Nephron progenitor cell (in vitro differentiated cells): ENCODE measurements at places on chromosomes 5 and 9.

DNA sequence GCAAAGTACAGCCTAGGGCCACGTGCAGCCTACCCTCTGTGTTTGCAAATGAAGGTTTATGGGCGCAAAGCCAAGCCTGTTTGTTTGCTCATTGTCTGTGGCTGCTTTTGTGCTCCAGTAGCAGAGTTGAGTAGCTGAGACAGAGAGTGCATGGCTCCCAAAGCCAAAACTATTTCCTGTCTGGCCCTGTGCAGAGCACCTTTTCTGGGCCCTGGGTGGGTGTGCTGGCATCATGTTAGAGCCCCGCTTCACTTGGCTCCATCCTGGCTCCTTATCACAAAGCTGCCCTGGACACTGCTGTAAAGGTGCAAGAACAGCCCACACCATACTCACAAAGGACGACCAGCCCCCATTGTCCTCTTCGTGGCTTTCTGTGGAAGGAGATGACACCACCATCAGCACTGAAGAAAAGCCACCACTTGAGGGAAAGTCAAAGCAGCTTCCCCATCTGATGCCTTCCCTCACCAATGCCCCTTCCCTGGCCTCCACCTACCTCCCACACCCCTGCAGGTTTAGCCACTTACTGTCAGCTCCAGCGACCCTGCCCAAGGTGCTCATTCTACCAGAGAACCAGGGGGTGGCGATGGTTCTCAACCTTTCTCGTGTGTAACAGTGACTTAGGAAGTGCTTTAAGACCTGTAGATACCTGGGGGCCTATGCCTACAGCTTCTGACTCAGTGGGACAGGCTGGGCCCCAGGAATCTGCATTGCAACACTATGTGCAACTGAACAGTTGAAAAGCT lies 23.4 kb downstream of the LCP2 start:
- H3K36me3 ChIP-seq = no peaks in the 10 kb centered on the region
- H3K4me1 ChIP-seq = peaks cover 30% of the 10 kb centered on the region
- H3K27ac ChIP-seq = peak overlapping the region; percentile 25
- no peak overlapping the region for H3K4me3 ChIP-seq
- peaks cover 31% of the 10 kb centered on the region for H3K27me3 ChIP-seq
- peak; percentile 31 for DNase-seq

GRCh38 chr9:105291422-105291859 lies 47.0 kb downstream of the SLC44A1 start:
- H3K4me3 ChIP-seq = no peak overlapping the region
- H3K27ac ChIP-seq = no peak overlapping the region
- H3K4me1 ChIP-seq = peaks cover 36% of the 10 kb centered on the region
- DNase-seq = no peak
- H3K27me3 ChIP-seq = peaks cover 3% of the 10 kb centered on the region

DNA sequence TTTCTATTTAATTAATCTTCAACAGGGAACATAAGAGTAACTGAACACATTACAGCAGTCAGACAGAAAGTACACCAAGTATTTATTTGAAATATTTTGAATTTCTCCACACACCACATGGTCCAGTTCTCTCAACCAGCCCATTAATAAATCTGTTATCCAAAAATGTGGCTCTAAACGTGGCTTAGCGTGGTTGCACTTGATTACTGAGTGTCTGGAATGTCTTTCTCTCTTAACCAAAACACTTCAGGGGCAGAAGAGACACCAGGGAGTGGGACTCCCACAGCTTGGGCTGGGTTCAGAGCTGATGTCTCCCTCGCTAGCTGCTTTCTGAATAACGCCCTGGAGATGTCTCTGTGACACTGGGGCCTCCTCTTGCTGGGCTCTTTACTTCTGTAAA lies 52.6 kb upstream of the FANCC start:
- H3K27ac ChIP-seq = peak overlapping the region; percentile 87
- H3K4me3 ChIP-seq = no peak overlapping the region
- DNase-seq = no peak
- H3K4me1 ChIP-seq = peaks cover 39% of the 10 kb centered on the region
- peaks cover 9% of the 10 kb centered on the region for H3K36me3 ChIP-seq
- peaks cover 10% of the 10 kb centered on the region for H3K27me3 ChIP-seq

DNA sequence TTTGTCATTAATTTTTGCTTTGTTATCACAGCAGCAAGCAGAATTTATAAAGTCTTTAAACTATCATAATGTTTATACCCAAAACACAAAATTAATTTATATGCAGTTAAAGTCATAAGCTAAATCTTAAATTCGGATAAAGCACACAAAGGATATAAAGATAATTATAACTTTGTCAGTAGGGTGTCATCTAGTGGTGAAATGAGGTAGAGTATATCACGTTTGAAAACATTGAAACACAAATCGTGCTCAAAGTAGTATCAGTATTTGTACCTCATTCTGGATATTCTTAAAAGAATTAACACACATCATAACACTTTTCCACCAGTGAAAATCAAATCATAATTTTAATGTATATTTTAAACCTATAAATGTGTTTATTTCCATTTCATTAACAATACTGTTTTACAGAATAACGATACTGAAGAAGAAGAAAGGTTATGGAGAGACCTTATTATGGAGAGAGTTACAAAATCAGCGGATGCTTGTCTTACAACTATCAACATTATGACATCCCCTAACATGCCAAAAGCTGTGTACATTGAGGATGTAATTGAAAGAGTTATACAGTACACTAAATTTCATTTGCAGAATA lies 129.5 kb downstream of the NIPBL start:
- H3K4me1 ChIP-seq = peaks cover 5% of the 10 kb centered on the region
- no peak overlapping the region for H3K27ac ChIP-seq
- H3K4me3 ChIP-seq = no peak overlapping the region
- H3K27me3 ChIP-seq = peaks cover 3% of the 10 kb centered on the region
- peaks cover 53% of the 10 kb centered on the region for H3K36me3 ChIP-seq

- peaks cover 63% of the 10 kb centered on the region for H3K4me1 ChIP-seq
- H3K27ac ChIP-seq = peak overlapping the region; percentile 89
- H3K4me3 ChIP-seq = peak overlapping the region; percentile 43
- DNase-seq = peak; percentile 20
- H3K36me3 ChIP-seq = peaks cover 46% of the 10 kb centered on the region
Measured at GRCh38 chr9:109098171-109098959, 21.4 kb downstream of the TMEM245 start.

GRCh38 chr5:147327421-147327820 lies 92.6 kb downstream of the STK32A start:
- H3K4me3 ChIP-seq = no peak overlapping the region
- DNase-seq = no peak
- H3K27ac ChIP-seq = no peak overlapping the region
- peaks cover 11% of the 10 kb centered on the region for H3K27me3 ChIP-seq
- H3K36me3 ChIP-seq = peaks cover 5% of the 10 kb centered on the region

DNA sequence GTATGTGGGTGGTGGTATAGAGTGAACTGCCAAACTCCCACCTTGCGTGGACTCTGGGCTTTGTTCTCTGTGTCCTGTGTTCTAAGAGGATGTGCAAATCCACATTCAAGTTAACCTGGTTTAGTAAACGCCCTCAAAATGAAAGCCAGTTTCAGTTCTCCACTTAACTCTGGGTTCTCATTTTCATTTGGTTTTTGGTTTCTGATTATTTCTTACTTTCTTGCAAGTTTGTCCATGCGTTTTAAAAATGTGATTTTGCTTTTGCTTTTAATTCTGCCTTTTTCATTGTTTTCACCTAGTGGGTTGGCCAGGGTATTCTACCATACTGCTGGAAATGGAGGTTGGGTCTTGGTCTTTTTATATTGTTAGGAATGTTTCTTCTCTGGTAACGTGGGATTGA lies 38.2 kb downstream of the GALNT10 start:
- no peaks in the 10 kb centered on the region for H3K4me1 ChIP-seq
- H3K36me3 ChIP-seq = peaks cover 44% of the 10 kb centered on the region
- H3K27me3 ChIP-seq = peaks cover 10% of the 10 kb centered on the region
- H3K27ac ChIP-seq = no peak overlapping the region

- no peak for DNase-seq
- H3K36me3 ChIP-seq = no peaks in the 10 kb centered on the region
- no peak overlapping the region for H3K4me3 ChIP-seq
- peaks cover 3% of the 10 kb centered on the region for H3K27me3 ChIP-seq
Measured at GRCh38 chr9:105198023-105198422, 46.4 kb upstream of the SLC44A1 start.

- peaks cover 7% of the 10 kb centered on the region for H3K4me1 ChIP-seq
- H3K27me3 ChIP-seq = peaks cover 12% of the 10 kb centered on the region
- DNase-seq = no peak
- H3K36me3 ChIP-seq = no peaks in the 10 kb centered on the region
Measured at GRCh38 chr5:56674441-56674840, 140.9 kb upstream of the MAP3K1 start.

GRCh38 chr5:124660229-124661093 lies 86.0 kb downstream of the ZNF608 start:
- H3K27ac ChIP-seq = peak overlapping the region; percentile 97
- H3K27me3 ChIP-seq = no peaks in the 10 kb centered on the region
- DNase-seq = no peak
- peak overlapping the region; percentile 68 for H3K4me3 ChIP-seq
- H3K36me3 ChIP-seq = no peaks in the 10 kb centered on the region

GRCh38 chr5:39661026-39661779 lies 236.4 kb upstream of the DAB2 start:
- peaks cover 8% of the 10 kb centered on the region for H3K4me1 ChIP-seq
- H3K27me3 ChIP-seq = no peaks in the 10 kb centered on the region
- H3K4me3 ChIP-seq = no peak overlapping the region
- peak overlapping the region; percentile 20 for H3K27ac ChIP-seq

DNA sequence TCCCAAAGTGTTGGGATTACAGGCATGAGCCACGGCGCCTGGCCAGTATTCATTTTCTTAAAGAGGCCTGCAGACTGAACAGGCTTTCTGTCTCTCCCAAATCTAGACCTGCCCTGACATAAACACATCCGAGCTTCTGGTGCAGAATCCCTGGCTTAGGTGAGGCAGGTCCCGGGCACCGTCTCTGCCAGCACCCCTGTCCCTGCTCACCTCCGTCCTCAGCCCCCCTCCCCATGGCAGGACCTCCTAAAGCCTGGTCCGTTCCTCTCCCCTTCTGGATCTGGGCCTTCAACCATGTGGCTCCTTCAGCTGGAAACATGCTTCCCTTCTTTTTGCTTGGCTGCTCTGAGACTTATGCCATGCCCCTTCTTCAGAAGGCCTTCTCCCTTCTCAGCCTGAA lies 22.7 kb upstream of the RXRA start:
- H3K36me3 ChIP-seq = no peaks in the 10 kb centered on the region
- H3K4me1 ChIP-seq = peaks cover 47% of the 10 kb centered on the region
- H3K27ac ChIP-seq = no peak overlapping the region

DNA sequence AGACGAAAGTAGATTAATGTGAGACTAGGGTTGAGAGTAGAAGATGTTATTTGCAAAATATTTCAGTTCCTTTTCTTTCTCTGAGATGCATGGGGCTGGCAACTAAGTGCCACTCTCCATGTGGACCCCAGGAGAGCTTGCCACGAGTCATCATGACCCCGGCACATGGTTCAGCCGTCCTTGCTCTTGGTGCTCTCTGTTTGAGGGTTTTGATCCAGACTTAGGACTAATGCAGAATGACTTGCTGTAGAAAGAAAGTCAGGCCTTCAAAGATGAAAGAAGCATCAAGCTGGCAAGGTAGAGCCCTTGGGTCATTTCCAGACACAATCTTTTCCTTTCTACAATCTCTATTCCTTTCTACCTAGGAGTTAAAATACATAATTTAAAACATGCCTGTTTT lies 84.7 kb downstream of the RASGRF2 start:
- no peaks in the 10 kb centered on the region for H3K36me3 ChIP-seq
- H3K4me1 ChIP-seq = no peaks in the 10 kb centered on the region
- H3K27ac ChIP-seq = no peak overlapping the region
- peaks cover 11% of the 10 kb centered on the region for H3K27me3 ChIP-seq
- no peak for DNase-seq

DNA sequence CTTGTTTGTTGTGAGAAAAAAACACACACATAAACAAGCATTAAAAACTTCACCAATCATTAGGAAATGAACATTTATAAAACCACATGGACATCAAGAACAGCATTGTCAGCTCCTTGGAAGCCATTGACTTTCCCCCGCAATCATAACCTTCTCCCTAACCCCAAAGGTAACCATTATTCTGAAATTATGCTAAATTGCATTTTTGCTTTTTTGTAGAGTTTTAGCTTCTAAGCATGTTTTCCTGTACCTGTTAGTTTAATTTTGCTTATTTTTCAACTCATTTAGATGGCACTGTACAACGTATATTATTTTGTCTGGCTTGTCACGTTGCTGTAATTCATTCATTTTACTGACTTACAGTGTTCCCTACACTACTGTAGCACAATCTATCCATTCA lies 36.8 kb downstream of the PDE6A start:
- H3K4me3 ChIP-seq = no peak overlapping the region
- peaks cover 11% of the 10 kb centered on the region for H3K4me1 ChIP-seq
- no peak for DNase-seq
- H3K27ac ChIP-seq = no peak overlapping the region
- H3K36me3 ChIP-seq = no peaks in the 10 kb centered on the region

- no peak overlapping the region for H3K27ac ChIP-seq
- H3K4me3 ChIP-seq = no peak overlapping the region
- peaks cover 3% of the 10 kb centered on the region for H3K27me3 ChIP-seq
- no peaks in the 10 kb centered on the region for H3K36me3 ChIP-seq
- no peaks in the 10 kb centered on the region for H3K4me1 ChIP-seq
Measured at GRCh38 chr5:129135633-129136032, 41.1 kb downstream of the ISOC1 start.

- no peak overlapping the region for H3K4me3 ChIP-seq
- H3K27me3 ChIP-seq = peaks cover 15% of the 10 kb centered on the region
- peaks cover 21% of the 10 kb centered on the region for H3K4me1 ChIP-seq
- H3K27ac ChIP-seq = no peak overlapping the region
Measured at GRCh38 chr5:149172261-149172660, 31.0 kb downstream of the ABLIM3 start.

GRCh38 chr9:107571148-107571547 lies 81.6 kb upstream of the KLF4 start:
- H3K4me1 ChIP-seq = peaks cover 13% of the 10 kb centered on the region
- H3K27me3 ChIP-seq = peaks cover 12% of the 10 kb centered on the region
- H3K27ac ChIP-seq = no peak overlapping the region
- DNase-seq = no peak
- H3K4me3 ChIP-seq = no peak overlapping the region
- H3K36me3 ChIP-seq = no peaks in the 10 kb centered on the region

GRCh38 chr9:71270554-71270953 lies 149.1 kb upstream of the TRPM3 start:
- H3K4me3 ChIP-seq = no peak overlapping the region
- no peak overlapping the region for H3K27ac ChIP-seq
- H3K36me3 ChIP-seq = no peaks in the 10 kb centered on the region
- no peak for DNase-seq

DNA sequence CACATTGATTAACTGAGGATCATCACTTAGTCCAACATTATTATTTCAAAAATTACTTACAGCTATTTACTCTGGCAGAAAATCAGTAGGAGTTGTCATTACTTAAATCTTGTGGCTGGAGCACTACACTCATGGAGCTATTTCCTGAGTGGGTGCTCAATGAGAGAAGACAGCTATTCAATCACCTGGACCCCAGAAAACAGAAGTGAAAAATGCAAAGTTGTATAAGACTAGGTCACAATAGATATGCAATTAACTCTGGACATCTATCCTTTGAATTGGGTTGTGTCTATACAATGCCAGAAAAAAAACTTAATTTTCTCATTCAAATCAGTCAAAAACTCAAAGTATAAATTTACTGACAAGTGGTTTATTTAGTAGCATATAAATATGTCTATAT lies 340.9 kb downstream of the EFNA5 start:
- no peak for DNase-seq
- no peaks in the 10 kb centered on the region for H3K36me3 ChIP-seq
- no peak overlapping the region for H3K27ac ChIP-seq
- peaks cover 3% of the 10 kb centered on the region for H3K27me3 ChIP-seq
- H3K4me1 ChIP-seq = no peaks in the 10 kb centered on the region

- peak overlapping the region; percentile 9 for H3K27ac ChIP-seq
- H3K4me1 ChIP-seq = peaks cover 14% of the 10 kb centered on the region
- H3K4me3 ChIP-seq = no peak overlapping the region
- H3K27me3 ChIP-seq = peaks cover 15% of the 10 kb centered on the region
Measured at GRCh38 chr9:106615118-106615889, 247.7 kb upstream of the ZNF462 start.
